Activated naive CD4-positive, alpha-beta T cell treated with anti-CD3 and anti-CD28 coated beads, Interleukin-2, amount 50 U/mL, for 72 hours (primary cell): ENCODE measurements at places on chromosomes 7 and 10. TPM values are rescaled to one million over a fixed set of nuclear protein-coding genes. Genes with fewer than 3 reads are reported as not detected.

The TRPV6 gene
- total RNA-seq = not detected

The GDF2 gene
- total RNA-seq = not detected

The LRRN3 gene
- 29.6 TPM for total RNA-seq

The AS3MT gene
- not detected for total RNA-seq

The STAG3 gene
- 54.2 TPM for total RNA-seq

The EFCAB10 gene
- not detected for total RNA-seq

The PNLIPRP3 gene
- not detected for total RNA-seq

The MACC1 gene
- total RNA-seq = not detected

The TSPAN15 gene
- total RNA-seq = 1.3 TPM
